ENCODE measurements at places on chromosomes 2 and 18. TPM values are rescaled to one million over a fixed set of nuclear protein-coding genes. Genes with fewer than 3 reads are reported as not detected.

DNA sequence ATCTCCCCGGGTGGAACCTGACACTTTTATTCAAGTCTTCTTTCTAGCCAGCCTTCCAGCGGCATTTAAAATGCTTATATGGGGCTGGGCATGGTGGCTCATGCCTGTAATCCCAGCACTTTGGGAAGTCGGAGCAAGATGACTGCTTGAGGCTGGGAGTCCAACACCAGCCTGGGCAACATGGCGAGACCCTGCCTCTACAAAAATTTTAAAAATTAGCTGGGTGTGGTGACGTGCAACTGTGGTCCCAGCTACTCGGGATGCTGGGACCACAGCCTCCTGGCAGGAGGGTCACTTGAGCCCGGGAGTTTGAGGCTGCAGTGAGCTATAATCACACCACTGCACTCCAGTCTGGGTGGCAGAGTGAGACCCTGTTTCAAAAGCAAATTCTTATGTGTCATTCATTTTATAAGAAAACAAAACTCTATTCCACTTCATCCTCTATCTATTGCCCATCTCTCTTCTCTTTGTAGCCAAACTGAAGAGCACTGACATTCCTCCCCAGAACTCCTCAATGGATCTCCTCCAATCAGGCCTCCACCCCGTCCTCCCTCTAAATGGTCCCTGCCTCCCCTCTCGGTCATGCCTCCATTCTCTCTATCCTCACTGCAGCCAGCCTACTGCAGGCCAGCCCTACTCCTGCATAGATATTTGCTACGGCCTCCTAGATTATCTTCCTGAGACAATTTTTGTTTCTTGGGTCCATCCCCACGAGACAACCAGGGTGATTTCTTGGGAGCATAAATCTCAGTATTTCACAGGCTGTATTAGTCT, 18.0 kb upstream of the RHOB start:
- DNase-seq = no peak

C2orf92 gene
- total RNA-seq = 21.3 TPM

DNA sequence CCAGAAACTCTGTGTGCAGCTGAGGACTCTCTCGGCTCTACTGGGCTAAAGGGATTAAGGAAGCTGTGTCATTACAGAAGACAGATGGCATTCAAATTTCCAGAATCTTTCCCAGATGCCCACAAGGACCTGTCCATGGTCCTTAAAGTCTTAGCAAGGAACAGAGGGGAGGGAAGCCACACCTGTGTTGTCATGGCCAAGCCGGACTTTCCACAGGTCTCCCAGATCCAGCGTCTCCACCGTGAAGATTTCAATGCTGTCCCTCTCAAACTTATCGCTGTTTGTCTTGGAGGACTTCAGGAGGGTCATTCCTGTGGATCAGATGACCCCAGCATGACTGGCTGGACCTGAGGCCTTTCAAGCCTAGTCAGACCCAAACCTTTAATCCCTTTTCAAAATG, 114.5 kb downstream of the LOXHD1 start:
- no peak for DNase-seq

GRCh38 chr2:153105829-153106578, 372.6 kb downstream of the RPRM start:
- DNase-seq = no peak

- no peak for DNase-seq
These were observed 272.5 kb downstream of the ZNF407 start for GRCh38 chr18:74869904-74870863.

IL37 gene
- total RNA-seq = not detected

- DNase-seq = no peak
These were observed 139.3 kb upstream of the FBXO11 start for GRCh38 chr2:48045613-48046012.

MAB21L4 gene
- not detected for total RNA-seq

ANKZF1 gene
- total RNA-seq = 95.3 TPM

DNA sequence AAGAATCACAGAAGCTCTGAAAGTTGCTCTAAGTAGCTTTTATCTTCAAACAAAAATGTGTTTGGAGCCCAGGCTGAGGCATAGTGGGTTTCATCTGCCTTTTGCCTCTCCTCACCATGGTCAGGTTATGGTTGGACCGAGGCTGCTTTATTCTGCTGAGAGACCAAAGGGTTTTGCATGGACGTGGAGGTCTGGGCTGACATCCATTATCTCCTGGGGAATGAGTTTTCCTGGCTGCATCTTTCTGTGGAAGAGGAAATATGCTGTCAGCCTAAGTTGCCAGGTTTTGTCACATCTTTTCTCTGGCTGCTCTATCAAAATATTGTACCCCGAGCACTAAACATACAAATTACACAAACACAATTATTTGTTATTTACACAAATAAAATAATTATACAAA, 223.2 kb downstream of the LDLRAD4 start:
- DNase-seq = no peak

KCNG2 gene
- not detected for total RNA-seq

GRCh38 chr18:14916851-14917250, 168.9 kb downstream of the ANKRD30B start:
- DNase-seq = no peak

GRCh38 chr2:162197069-162197825, 45.2 kb upstream of the GCG start:
- no peak for DNase-seq

PTPRN gene
- 19.8 TPM for total RNA-seq

- DNase-seq = no peak
These were observed 22.6 kb upstream of the GIGYF2 start for GRCh38 chr2:232674491-232674890.

GRCh38 chr2:71940695-71941094, 207.0 kb downstream of the CYP26B1 start:
- DNase-seq = no peak

DNA sequence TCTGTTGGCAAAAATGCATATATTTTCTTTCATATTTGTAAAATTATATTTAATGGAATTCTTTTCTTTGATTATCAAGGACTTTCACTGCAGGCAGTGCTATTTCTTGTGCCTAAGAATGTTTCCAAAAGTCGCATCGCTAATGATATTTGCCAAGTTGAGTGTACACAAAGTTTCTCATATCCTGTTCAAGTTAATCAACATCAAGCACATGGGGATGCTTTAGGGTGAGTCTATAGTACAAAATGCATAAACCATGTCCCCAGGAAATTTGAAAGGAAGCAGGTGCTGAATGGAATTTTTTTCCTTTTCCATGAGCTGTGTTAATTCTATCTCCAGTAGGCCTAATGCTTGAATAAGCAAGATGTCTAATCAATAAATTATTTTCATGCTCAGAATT, 129.7 kb downstream of the GALNT1 start:
- no peak for DNase-seq

- peak; percentile 93 for DNase-seq
These were observed 2.2 kb downstream of the LRATD1 start for GRCh38 chr2:14634489-14635390.

- no peak for DNase-seq
These were observed 39.1 kb downstream of the LPIN1 start for GRCh38 chr2:11785611-11785940.

GRCh38 chr18:5630057-5630899, 86.5 kb upstream of the EPB41L3 start:
- DNase-seq = peak; percentile 79

GRCh38 chr2:3505771-3506170, 13.6 kb downstream of the ADI1 start:
- DNase-seq = no peak

DLGAP1 gene
- 0.52 TPM for total RNA-seq

GPBAR1 gene
- total RNA-seq = 3.1 TPM

CDH7 gene
- total RNA-seq = not detected

- no peak for DNase-seq
These were observed 13.4 kb upstream of the TLK1 start for GRCh38 chr2:171174075-171174474.

SNORC gene
- total RNA-seq = 1.8 TPM

C1QL2 gene
- total RNA-seq = not detected

GRCh38 chr2:4831751-4832150, 860.4 kb upstream of the SOX11 start:
- DNase-seq = no peak

- peak; percentile 65 for DNase-seq
These were observed 13.3 kb downstream of the OBSL1 start for GRCh38 chr2:219557791-219558785.

GRCh38 chr2:12180031-12180430, 433.6 kb downstream of the LPIN1 start:
- DNase-seq = no peak

- no peak for DNase-seq
These were observed 45.1 kb downstream of the ATIC start for GRCh38 chr2:215356948-215357461.

GRCh38 chr2:188870289-188870688, 103.9 kb upstream of the COL3A1 start:
- no peak for DNase-seq

- DNase-seq = peak; percentile 84
These were observed 1.7 kb upstream of the SMAD7 start for GRCh38 chr18:48952287-48953103.

All from body of pancreas (tissue), 4 donors.